Skin of body (tissue), 3 donors: ENCODE measurements at places on chromosomes 2 and 18.
A peak's percentile ranks its signal among the peaks of the same experiment; 100 is the strongest.

DNA sequence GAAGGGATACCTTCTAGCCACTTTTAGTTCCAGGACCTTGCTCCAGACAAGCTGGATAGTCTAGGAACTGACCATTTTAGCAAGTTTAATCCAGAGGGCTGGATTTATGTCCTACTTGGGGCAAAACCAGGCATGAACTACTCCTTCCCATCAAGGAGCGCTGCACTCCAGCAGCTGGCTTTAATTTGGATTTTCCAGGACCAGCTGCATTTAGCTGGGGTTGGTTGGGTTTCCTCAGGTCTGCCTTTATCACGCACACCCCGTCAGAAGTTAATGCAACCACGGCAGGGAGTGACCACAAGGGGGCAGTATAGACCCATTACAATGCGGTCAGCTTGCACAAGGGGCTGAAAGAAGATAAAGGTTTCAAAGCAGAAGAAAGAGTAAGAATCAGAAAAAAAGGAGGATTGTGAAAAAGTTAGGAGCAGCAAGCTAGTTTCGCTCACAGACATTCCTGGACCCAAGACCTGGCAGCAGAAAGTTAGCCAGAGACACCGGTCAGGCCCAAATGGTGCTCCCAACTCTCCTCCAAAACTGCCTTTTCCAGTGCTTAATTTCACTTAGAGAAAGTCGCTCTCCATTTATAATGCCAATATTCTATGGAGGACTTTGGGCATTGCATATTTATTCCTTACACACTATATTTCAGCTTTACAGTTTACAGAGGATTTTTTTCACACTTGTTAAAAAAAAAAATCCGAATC, 40.1 kb downstream of the SLC4A1AP start:
- DNase-seq = peak; percentile 65

DNA sequence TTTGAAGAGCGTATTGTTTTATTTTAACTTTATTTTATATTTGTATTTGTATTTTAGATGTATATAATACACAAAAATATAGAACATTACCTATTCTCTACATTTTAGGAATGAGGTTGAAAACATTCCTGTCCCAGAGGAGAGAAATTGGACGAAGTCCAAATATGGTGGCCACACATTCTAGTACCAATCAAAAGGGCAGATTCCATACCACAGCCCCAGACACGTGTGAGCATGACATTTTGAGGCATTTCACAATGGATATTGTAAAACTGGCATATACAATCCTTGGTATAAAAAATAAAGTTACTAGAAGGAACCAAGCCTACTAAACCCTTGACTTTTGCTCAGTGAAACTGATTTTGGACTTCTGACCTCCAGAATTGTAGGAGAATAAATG, 50.6 kb downstream of the C2orf76 start:
- DNase-seq = no peak

GRCh38 chr2:204282525-204282924, 262.8 kb upstream of the PARD3B start:
- no peak for DNase-seq

DNA sequence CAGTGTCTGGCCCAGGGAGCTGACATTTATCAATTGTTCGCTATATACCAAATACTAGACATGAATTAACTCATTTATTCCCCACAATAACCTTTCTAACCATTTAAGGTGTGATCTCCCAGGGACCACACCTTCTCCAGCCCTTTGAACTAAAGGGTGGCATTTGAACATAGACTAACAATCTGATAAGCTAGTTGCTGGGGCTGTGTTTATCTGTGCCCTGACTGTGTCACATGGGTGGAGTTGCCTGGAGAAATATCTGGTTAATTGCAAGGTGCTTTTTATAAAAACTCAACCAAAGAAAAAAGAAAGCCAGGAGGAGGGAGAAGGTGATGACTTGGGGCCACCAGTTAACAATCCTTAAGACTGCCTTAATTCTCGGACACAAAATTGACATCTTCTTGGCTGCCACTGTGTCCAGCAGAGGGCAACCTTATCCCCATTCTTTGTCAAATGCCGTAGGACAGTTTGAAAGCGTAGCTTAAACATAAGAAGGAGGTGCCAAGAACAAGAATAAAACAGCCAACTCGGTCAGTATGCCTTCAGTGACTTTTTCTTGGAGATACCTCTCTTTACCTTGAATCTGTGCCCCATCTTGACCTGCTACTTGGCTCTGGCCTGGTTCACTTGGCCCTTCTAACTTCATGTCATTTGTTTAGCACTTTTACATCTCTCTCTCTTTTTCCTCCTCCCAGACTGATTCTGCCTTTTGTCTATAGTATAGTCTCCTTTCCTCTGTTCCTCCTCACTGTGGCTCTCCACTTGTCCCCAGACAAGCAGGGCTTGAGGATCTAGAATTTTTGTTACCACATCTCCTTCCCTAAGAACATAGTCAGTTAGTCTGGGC, 183.4 kb downstream of the MYO3B start:
- DNase-seq = peak; percentile 30
